ENCODE measurements at places on chromosomes 6 and 20.

- DNase-seq: no peak
Measured at GRCh38 chr6:132188556-132189264, 212.6 kb downstream of the MOXD1 start.

DNA sequence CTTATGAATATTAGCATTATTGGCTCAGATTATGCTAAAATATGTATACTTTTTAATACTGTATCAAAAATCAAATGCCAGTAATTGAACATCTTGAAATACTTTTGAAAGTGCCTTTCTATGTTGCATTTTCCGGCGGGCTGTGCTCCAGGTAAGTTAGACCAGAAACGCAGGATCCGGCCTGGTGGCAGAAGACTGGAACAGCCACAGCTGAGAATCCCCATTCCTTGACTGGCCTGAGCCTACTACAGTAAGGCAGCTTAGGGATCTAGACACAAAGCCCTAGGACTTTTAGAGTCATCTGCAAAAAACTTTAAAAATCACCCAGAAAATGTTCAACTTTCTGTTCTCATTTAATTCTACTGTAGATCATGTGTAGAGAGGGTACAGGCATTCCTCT, 138.8 kb upstream of the C6orf118 start:
- DNase-seq: no peak

GRCh38 chr6:90072935-90073464, 178.7 kb downstream of the GJA10 start:
- no peak for DNase-seq

DNA sequence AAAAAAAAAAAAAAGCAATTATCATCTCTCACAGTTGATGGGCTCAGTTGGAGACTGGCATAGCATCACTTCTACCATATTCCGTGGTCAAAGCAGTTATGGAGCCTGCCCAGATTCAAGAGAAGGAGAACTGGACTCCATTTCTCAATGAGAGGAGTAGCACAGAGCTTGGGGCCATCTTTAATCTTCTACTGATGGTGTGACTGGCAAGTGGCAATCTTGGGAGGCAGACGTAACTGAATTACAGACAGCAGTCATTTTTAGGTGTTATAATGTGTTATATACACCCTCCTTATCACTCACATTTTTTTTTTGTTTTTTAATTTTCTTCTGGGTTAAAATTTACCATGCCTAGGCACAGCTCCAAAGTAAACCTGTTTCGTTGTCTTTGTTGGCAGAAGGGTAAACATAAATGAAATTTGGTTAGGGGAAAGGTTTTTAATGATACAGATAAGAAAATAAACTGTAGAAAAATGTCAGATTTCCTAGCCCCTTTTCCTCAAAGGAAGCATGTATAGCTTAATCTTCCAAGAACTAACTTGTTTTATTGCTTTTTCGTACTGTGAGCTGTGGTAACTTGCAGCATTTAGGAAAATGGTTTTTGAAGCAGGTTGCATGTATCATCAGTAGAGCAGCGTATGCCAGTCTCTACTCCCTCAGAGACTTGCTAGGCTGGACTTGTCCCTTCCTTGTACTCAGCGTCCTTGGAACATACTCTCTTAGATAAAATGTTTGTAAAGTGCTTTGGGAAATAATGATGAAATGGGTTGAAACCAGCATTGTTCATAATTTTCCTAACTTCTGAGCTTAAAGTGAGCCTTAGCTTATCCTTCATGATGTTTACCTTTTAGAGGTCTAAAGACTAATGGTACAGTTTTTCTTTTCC, 25.7 kb downstream of the ZFAND3 start:
- DNase-seq: no peak

- DNase-seq: no peak
Measured at GRCh38 chr20:31578448-31579138, 26.5 kb upstream of the ID1 start.

GRCh38 chr6:2848851-2849250, 7.2 kb upstream of the SERPINB1 start:
- DNase-seq: no peak

- no peak for DNase-seq
Measured at GRCh38 chr20:46119028-46119546, 973 bp downstream of the CD40 start.

GRCh38 chr6:109393886-109394281, 11.6 kb upstream of the CD164 start:
- DNase-seq: no peak

- no peak for DNase-seq
Measured at GRCh38 chr20:2799688-2800520, 523 bp downstream of the CPXM1 start.

DNA sequence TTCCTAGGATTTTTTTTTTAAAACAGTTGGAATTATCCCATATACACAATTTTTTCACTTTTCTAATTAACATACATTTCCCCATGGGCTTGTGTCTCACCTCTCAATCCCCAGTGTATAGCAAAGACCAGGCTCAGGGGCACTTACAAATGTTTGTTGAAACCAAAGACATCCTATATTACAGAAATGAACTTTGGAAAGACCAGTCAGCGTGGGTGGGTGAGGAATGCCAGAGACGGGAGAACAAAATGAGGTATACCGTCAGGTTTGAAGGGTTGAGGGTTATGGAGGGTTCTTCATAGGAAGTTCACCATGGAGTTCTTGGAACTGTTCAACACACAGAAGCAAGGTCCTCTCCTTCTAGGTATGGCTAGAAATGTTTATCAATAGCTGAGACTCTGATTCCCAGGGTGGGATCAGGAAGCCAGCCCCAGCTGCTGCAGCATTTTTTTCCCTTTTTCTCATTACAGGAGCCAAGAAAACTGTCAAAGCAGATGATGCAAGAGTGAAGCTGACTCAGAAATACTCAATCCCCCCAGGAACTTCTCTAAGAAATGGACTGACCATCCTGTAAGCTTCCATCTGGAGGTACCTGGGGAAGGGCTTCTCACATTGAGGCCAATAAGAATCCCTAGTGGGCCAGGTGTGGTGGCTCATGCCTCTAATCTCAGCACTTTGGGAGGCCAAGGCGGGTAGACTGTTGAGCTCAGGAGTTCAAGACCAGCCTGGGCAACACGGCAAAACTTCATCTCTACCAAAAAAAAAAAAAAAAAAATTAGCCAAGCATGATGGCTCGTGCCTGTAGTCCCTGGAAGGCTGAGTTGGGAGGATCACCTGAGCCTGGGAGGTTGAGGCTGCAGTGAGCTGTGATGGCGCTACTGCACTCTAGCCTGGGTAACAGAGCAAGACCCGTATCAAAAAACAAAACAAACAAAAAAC, 15.9 kb upstream of the TBC1D20 start:
- DNase-seq: no peak

DNA sequence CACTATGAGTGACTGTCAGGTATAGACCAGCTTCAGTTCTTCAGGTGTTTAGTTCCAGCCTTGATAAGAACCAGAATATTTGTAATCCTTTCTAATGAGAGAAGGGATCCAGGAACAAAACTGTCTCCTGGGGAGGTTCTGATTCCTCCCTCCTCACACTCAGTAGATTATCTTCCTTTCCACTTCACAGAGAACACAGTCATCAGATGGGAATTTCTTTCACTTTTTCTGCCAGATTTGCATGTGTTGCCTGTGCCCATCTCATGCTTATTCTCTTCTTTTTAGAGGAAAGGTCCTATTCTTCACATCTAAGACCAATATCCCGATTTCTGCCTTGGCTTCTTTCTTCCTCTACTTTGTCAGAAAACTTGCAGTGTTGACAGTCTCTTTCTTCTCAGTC, 50.8 kb downstream of the CD109 start:
- no peak for DNase-seq

GRCh38 chr20:47258745-47259695, 97.5 kb downstream of the ZMYND8 start:
- no peak for DNase-seq

- no peak for DNase-seq
Measured at GRCh38 chr6:108097882-108098281, 23.3 kb upstream of the OSTM1 start.

GRCh38 chr6:116215414-116215813, 38.5 kb downstream of the TSPYL4 start:
- DNase-seq: no peak

DNA sequence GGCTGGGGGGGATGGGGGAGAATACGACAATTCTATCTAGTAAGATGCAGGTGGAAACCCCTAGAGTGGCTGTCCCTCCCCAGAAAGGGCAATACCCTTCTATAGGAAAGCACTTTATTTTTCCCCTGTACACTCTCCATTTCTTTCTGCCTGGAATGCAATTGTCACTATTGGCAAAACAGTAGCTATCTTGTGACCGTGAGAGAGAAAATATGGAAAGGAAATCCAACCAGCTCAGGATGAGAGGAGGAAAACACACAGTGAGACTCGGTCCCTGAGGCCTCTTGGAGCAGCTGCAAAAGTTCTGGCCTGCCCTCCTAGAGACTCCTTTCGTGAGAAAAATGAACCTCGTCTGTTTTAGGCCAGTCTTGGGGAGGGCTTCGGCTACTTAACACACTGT, 43.4 kb downstream of the FAM50B start:
- no peak for DNase-seq

- no peak for DNase-seq
Measured at GRCh38 chr6:122365775-122366403, 33.6 kb upstream of the HSF2 start.

- no peak for DNase-seq
Measured at GRCh38 chr6:75492386-75493153, 1.0 kb downstream of the FILIP1 start.

GRCh38 chr20:37519508-37520418, 1.3 kb upstream of the NNAT start:
- no peak for DNase-seq

DNA sequence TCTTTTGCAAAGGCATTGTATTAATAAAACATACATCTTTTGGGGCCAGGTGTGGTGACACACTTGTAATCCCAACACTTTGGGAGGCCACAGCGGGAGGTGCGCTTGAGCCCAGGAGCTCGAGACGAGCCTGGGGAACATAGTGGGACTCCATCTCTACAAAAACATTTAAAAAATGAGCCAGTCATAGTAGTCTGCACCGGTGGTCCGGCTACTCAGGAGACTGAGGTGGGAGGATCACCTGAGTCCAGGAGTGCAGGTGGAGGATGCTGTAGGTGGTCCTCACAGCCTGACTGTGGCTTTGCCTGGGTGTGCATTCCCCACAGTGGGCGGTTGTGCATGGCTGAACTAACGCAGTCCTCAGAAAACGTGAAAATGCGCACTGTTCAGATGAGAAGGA, 162.5 kb downstream of the DLL1 start:
- DNase-seq: no peak

GRCh38 chr6:23696992-23697391, 429.0 kb upstream of the NRSN1 start:
- DNase-seq: no peak

GRCh38 chr6:56505512-56506260, 137.0 kb downstream of the DST start:
- DNase-seq: no peak

DNA sequence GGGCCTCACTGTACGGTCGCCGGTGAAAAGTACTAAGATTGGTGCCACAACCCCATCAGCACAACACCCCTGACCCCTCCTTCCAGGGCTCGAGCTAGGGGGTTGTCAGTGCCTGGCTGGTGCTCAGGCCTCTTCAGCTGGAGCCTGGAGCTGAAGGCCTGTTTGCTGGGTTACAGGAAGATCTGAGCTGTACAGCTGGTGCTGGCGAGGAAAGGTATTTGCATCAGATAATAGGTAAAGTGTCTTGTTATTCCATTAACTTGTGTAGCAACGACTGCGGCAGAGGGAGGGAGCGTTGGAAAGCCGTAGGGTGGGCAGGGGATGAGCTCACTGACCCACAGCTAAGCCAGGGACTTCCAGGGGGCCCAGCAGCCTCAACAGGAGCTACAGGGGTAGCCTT, 15.8 kb upstream of the SIRPA start:
- DNase-seq: no peak

DNA sequence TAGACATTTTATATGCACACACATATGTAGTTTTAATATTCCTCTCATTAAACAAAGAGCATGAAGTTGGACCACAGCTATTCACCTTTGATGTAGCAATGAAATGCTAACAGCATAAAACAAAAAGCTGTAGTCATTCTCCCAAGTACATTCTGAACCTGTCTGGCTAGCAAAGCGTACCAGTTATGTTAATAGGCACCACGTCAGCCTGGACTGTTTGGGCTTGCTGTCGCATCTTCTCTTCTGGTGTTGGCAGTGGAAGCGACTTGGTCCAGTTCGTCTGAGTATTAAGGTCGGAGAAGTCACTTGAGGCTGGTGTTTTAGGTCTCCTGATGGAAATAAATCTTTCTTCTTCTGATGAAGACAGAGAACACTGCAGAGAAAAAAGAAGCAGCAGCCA, 42.8 kb downstream of the HEBP2 start:
- no peak for DNase-seq

GRCh38 chr20:10543480-10543879, 108.4 kb downstream of the SLX4IP start:
- DNase-seq: no peak

DNA sequence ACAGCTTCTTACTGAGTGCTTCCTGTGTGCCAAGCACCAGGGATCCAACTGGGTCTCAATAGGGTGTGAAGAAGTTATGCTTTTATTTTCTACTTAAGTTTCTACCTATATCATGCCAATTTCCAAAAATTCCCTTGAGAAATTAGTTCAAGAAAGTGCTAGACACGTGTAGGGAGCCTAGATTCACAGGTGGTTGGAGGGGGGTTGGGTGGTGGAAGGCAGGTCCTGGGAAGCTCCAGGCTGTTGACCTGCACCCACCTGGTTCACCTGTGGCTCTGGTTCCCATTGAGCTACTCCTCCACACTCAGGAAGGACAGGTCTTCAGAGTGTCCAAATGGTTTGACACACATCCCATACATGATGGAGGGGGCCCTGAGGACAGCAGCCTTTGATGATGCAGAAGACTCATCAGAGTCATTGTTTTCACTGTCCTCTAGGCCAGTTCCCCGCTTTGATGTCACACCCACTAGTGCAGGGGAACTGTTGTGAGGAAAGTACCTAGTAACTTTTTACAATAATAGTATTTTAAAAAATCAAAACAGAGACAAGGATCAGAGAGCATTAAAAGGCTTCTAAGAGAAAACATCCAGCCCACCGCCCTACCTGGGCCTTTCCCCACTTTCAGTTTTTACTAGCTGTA, 39.8 kb upstream of the MYL9 start:
- no peak for DNase-seq

DNA sequence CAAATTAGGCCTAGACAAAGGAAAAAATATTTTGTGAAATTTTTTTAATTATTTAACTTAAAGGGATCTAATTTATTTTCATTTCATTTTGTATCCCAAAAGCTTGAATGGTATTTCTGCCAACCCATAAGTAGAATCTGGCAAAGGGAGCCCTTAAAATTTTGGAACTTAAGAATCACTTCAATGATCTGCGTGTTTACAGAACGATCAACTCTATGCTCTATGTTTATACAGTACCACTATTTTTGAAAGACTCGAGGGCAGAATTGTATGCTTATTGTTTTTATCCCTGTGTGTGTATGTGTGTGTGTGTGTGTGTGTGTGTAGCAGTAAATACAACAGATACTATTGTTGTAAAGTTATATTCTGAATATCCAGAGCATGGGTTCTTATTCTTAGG, 39.2 kb downstream of the METTL24 start:
- no peak for DNase-seq
